ENCODE measurements at places on chromosomes 7 and 10.

DNA sequence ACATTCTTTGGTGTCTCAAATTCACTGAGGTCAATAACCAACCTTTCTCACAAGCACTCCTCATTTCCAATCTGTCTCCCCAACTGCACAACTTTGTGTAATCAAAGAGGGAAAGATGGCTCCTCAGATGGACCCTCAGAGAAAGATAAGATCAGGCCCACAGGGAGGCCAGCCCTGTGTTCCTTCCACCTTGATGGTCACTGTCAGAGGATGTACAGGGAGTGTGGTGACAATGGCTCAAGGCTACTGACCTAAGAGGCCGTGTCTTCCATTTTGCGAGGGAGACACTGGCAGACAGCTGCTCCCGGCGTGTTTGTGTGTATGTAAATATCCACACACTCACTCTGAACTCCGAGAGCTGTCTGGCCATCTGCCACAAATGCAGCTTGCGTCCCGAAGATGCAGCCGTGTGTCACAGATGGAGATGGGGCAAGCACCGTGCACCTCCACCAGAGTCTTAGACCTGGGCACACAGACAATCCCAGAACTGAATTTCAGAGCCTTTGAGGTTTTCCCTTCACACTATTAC is 712.1 kb upstream of the NRP1 start:
- DNase-seq, result no peak

DNA sequence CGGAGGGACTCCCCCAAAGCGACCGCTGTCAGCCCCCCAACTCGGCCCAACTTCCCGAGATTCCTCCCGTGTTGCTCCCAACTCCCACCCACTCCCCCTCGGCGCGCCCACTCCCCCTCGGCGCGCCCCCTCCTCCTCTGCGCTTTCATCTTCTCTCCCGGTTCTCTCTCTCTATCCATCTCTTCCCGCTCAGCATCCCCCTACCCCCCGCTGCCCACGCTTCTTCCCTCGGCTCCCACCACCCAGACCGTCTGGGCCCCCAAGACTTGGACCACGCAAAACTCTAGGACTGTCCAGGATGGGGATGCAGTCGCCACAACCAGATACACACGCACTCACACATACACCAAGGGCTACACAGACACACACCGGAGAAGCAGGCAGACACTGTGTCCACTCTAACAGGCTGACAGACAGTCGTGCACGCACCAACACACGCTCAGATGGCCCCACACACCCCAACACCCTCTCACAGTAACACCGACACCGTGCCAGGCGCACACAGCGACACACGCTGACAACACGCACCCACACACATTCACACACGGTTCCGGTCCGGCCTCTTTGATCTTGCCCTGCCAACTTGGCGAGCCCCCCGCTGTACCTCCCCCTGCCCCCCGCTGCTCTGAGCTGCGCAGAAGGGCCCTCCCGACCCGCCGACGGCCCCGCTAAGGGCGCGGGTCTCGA is 1.1 kb downstream of the GRID1 start:
- DNase-seq, result no peak

DNA sequence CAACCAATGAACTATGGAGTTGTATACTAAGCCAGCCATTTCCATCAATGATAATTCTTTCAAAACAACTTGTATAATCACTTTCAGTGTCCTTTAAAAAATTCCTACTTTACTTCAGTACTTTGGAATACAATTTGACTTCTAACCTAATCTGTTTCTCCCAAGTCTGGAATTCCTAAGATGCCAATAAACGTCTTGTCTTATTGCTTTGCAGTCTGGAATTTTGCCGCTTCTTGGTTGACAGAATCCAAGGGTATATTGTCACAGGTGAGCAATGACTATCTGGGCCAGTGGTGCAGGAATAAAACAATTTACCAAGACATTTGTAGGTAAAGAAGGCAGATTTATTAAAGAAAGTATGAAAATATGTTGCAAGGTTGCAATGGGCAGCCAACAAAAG is 21.8 kb downstream of the RP9 start:
- no peak for DNase-seq

GRCh38 chr7:156224833-156225225 is 412.6 kb upstream of the SHH start:
- no peak for DNase-seq

- no peak for DNase-seq
These were observed 1212.8 kb downstream of the REEP3 start for GRCh38 chr10:64733980-64734379.

- no peak for DNase-seq
These were observed 24.5 kb upstream of the KLF14 start for GRCh38 chr7:130758429-130759056.

DNA sequence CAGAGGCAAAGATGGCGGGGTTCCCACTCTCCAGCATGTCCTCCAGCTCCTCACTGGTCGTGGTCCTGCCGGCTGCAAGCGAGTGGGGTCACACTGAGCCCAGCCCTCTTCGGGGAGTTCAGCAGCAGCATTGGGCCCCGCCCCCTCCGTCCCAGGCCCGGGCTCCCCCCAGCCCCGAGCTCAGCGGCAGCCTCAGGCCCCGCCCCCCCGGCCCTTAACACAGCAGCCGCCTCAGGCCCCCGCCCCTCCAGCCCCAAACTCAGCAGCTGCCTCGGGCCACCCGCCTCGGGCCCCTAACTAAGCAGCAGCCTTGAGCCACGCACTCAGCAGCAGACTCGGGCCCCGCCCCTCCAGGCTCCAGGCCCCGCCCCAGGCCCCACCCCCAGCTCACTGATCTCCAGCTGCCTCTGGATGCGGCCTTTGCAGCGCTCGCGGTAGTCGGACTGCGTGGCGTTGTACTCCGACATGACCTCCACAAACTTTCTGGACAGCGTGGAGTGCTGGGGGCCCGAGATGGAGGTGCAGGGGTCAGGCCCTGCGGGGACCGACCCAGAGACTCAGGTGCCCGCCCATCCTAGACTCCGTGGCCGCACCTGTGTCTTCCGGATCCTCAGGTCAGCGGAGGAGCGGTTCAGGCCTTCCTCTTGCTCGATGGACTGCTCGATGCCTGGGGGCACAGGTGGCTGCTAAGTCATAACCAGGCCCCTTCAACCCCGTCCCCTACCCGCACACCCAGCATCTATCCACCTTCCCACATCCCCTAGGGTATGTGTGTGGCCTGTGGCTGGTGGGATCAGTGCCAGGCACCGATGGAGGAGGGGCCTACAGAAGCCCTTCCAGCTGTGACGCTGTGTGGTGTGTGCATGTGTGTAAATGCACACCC is 15.5 kb downstream of the STX1A start:
- DNase-seq, result no peak

DNA sequence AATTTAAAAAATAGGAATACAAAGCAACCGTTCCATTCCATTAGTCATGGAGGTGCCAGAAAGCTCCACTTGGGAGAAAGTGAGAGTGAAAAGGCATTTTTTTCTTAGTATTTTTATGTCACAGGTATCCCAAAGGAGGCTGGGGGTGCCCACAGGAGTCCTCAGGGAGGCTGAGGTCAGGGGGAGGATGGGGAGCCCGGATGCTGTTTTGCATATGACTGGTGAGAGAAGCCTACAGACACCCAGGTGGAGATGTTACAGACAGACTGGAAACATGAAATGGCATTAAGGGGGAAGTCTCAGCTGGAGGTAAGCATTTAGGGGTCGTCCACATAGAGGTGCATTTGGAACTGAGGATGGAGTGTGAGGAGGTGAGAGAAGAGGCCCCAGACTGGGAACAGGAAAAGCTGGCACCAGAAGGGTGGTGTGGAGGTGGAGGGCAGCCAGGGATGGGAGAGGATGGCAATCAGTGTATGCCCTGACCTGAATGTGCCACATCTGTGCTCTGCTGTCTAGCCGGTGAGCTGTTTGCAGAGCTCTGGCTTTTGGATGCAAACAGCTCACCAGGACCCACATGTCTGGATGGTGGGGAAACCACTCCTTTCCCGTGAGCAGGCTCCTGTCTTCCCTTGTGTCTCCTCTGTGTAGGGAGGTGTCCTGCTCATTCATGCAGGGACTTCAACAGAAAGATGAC is 101.1 kb downstream of the RAMP3 start:
- no peak for DNase-seq

DNA sequence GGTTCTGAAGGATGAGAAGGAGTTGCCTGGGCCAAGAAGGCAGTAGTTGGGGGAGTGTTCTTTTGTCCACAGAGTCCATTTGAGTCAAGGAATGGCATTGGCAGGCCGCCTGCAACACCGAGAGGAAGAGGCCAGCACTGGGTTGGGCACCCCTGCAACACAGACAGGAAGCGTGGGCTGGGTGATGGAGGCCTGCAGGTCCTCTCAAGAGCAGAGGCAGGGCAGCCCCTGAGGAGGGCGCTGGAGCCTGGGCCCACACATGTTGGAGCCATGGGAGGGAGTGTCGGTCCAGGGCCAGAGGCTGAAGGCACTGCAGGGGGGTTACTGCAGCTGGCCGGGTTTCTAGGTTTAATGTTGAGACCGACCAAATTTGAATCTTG is 137.3 kb downstream of the PTPN20 start:
- no peak for DNase-seq

GRCh38 chr7:12975412-12975811 is 288.0 kb downstream of the ARL4A start:
- no peak for DNase-seq

GRCh38 chr7:158072991-158073730 is 514.5 kb downstream of the PTPRN2 start:
- DNase-seq, result no peak

DNA sequence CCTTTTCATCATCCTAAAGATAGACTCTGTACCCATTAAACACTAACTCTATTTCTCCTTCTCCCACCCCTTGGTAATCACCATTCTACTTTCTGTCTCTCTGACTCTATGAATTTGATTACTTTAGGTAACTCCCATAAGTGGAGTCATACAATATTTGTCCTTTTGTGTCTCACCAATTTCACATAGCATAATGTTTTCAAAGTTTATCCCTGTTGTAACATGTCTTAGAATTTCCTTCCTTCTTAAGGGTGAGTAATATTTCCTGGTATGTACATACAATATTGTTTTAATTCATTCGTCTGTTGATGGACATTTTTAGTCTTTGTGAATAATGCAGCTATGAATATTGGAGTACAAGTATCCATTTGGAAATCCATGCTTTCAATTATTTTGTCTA is 50.9 kb upstream of the CDCA7L start:
- DNase-seq, result no peak

- DNase-seq, result no peak
These were observed 52.3 kb upstream of the TRIM24 start for GRCh38 chr7:138407792-138408191.

- DNase-seq, result no peak
These were observed 715.0 kb upstream of the NRP1 start for GRCh38 chr10:34049469-34049868.

DNA sequence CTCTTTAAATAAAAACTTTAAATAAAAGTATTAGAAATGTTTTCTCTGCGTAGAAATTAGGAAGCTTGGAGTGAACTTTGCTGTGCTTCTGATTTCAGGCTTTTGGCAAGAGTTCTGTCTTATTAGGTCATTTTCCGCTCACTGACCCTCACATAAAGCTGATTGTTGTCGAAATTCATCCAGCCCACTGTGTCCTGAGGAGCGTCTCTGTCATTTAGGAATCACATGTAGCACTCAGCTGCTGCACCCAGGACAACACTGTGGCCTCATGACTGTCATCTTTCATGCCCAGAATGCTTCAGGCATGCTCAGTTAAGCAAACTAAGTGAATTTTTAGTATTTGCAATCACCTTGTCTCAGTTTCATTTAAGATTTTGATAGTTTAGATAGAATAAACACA is 57.8 kb upstream of the MSRB2 start:
- DNase-seq, result no peak

DNA sequence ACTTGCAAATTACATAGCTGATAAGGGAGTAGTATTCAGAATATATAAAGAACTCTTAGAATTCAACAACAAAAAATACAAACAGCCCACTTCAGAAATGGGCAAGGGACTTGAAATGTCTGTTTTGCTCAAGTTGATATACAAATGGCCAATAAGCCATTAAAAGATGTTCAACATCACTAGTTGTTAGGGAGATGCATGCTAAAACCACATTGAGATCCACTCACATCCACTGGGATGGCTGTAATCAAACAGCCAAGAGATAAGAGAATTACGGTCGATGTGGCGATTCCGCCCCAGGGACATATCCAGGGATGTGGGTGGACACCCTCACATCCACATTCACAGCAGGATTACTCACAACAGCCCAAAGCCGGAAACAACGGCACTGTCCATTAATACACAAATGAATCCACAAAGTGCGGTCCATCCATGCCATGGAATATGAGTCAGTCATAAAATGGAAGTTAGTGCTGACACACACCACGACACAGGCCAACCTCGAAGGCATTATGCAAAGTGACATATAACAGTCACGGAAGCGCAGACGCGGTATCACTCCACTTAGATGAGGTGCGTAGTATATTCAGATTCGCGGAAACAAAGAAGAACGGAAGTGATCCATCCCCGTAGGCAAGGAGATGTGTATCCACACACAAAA is 227.8 kb downstream of the DNAJB6 start:
- DNase-seq, result no peak

DNA sequence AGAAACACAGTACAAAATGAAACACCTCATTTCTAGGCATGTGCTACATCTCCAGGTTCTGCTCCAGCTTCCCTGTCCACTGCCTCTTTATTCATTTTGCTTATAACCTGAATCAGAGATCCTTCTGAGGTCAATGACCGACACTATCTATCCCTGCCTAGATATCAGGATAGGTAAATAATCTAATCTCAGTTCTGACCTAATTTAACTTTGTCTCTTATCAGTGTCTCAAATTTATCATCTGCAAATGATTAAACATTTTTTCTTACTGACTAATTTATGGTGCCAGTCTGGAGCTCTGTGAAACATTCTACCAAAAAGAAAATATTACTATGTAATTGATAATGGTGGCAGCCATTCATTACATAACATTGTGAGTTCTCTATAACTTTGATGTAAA is 61.1 kb downstream of the SGCE start:
- no peak for DNase-seq

DNA sequence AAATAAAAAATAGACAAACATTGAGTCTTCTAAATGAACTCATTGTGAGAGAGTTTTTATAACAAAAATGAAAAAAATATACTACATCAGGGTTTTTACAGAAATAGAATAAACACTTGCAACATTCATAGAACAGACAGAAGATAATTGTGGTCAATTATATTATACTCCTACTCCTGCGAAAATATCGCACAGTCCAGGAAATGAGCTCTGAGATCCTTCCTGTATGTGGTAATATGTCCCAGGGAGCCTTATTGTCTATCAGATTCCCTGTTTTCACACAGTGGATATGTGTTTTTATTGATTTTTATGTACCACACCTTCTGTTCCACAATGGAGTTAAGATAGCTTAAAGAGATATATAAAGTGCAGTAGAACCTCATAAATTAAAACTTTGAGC is 27.5 kb upstream of the RELN start:
- no peak for DNase-seq

DNA sequence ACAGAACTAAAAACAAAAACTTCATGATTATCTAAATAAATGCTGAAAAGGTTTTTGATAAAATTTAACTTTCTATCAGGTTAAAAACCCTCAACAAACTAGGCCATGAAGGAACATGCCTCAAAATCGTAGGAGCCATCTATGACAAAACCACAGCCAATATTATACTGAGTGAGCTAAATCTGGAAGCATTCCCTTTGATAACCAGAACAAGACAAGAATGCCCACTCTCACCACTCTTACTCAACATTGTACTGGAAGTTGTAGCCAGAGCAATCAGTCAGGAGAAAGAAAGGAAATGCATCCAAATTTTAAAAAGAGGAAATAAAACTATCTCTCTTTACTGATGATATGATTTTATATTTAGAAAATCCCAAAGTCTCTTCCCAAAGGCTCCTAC is 228.7 kb downstream of the CHRM2 start:
- no peak for DNase-seq

GRCh38 chr10:5570007-5570655 is 45.4 kb downstream of the CALML3 start:
- no peak for DNase-seq
